C1 segment of cervical spinal cord (tissue), 14 donors: ENCODE measurements at places on chromosomes 6 and 20.

- no peak for DNase-seq
Measured at GRCh38 chr6:22956029-22956681, 386.8 kb downstream of the HDGFL1 start.

DNA sequence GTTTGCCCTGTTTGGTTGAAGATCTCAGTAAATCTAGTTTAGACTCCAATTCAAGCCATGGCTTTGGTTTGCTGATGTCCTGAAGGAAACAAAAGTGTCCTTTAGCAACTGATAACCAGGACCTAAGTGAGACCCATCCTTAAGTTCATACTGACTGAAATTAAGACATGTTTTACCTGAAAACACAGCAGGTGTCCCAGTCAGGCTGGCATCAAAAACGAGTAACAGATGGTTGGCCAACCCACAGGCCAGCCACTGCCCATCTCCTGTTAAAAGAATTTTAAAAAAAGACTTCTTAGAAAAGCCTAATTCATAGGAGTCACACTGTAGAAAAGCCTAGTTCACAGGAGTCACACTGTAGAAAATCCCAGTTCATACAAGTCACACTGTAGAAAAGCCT is 58.3 kb downstream of the WDR27 start:
- no peak for DNase-seq

DNA sequence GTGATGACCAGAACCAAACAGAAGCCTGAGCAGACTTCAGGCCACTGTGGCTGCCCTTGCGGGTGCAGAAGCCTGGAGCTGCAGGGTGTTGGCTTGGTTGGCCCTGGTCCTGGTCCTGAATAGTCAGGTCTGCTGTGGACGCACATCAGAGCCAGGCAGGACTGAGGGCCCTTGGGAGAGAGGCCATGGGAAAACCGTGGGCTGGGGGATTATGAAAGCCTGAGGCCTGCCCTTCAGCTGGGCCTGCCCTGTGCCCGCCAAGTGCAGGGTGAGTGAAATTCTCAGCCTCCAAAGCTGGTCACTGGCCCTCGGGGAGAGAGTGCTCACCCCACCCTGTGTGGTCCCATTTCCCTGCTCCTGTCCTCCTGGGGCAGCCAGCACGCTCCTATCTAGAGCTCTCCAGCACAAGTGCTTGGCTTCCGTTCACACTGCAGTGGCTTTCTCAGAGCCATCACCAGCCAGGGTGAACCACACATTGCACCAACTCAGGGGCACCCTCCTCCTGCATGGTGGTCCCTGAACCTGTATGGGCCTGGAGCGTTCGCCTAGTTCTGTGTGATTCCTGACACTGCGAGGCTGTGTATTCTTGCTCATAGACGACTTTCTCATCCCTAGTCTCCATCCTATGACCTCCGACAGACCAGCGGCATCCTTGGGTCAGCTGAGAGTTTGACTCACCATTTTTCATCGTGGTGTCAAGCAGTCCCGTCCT is 146.1 kb downstream of the TTLL2 start:
- no peak for DNase-seq

DNA sequence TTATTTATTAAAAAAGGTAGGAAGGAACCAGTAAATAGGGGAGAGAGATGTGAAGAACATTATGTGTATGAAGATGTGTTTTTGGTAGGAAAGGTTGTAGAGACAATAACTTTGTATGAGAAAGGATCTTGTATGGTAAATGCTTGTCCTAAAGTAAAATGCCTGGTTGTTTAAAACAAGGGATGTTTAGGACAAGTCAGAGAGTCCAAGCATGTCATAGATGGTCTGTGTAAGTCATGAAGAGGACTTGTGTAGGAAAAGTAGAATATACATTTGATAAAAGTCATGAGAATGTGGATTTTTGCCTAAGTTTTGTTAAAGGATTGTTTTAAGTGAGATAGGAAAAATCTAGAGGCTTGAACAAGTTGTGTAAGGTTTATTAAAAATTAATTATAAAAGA is 325.1 kb downstream of the CDH26 start:
- DNase-seq, result no peak

DNA sequence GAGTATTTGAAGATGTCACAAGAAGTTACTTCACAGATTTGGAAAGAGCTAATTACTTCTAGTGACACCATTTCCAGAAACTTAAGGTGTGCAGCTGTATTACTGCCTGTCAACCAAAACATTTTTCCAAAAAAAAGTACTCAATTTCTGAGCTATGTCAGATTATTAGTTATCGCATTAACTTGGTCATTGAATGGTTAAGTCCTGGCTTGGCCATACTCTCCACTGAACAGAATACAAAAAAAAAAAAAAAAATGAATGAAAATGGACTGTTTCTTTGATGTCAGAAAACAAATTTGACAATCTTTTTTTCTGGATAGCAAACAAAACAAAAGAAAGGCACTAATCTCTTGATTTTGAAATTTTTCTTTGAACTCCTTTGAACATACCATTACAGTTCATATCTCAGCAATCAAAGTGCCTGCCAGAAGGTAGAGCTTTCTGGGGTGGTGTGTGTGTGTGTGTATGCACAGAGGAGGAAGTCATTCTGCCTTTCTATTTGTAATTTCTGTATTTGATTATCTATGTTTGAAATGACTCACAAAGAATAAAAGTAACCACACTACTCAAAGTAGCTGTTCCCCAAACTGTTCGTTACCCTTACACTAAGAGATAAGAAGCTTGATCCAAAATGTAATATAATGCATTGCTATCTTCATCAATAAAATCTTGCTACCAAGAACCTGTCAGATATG is 210.8 kb upstream of the FUT9 start:
- DNase-seq, result no peak

GRCh38 chr20:46562373-46563169 is 12.1 kb upstream of the OCSTAMP start:
- DNase-seq, result no peak

GRCh38 chr6:13465734-13466133 is 21.7 kb downstream of the GFOD1 start:
- DNase-seq, result no peak

GRCh38 chr20:47789081-47789763 is 3.9 kb upstream of the SULF2 start:
- no peak for DNase-seq

GRCh38 chr6:169832247-169832948 is 81.0 kb downstream of the ERMARD start:
- DNase-seq, result no peak

DNA sequence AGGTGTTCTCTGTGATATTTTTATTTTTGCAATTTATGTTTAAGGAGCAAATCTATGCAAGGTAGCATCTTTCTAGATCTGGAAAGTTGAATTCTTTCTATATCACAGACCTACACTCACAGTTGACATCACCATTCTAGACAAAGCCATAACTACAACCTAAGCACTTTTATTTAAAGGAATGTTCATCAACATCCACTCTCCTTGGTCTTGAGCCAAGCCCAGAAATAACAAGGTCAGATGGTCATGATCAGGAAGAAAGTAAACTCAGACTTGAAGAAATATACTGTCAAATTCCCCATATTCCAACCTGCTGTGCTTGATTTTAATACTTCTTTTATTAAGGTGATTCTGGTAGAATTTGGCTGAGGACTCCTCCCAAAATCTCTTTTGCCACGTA is 32.2 kb downstream of the MMUT start:
- DNase-seq, result no peak

GRCh38 chr6:121837545-121838229 is 402.2 kb downstream of the GJA1 start:
- no peak for DNase-seq

GRCh38 chr6:116096979-116097816 is 3.5 kb upstream of the NT5DC1 start:
- DNase-seq, result no peak
